ENCODE measurements at places on chromosomes 16 and 17. TPM values are rescaled to one million over a fixed set of nuclear protein-coding genes. Genes with fewer than 3 reads are reported as not detected.
A peak's percentile ranks its signal among the peaks of the same experiment; 100 is the strongest.

TBC1D3H gene
- not detected for total RNA-seq

NUTF2 gene
- 55.8 TPM for total RNA-seq

DNA sequence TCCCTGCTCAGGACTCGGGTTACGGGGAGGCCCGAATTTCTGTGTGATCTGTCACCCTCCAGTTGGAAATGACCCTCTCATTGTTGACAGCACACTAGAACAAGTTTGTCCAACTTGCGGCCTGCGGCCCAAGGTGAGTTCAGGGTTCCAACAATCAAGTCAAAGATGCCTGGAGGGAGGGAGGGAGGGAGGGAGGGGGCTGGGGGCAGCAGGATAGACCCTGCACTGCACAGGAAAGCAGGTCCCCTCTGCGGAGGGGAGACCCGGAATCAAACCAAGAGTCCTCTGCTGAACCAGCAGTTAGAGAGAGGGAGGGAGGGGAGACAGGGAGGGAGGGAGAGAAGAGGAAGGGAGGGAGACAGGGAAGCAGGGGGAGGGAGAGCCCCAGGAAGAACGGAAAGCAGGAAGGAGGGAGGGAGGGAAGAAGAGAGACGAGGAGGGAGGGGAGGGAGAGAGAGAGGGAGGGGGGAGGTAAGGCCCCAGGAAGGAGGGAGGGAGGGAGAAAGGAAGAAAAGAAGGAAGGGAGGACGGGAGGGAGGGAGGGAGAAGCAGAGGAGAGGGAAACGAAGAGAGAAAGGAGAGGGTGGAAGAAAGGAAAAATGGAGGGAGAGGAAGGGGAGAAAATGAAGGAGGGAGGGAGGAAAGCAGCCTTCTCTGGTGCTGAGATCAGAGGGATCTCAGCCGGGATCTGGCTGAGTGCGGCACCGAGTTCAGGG, 96.7 kb upstream of the CDH5 start:
- H3K27ac ChIP-seq, result peak overlapping the region; percentile 58
- H3K36me3 ChIP-seq, result no peaks in the 10 kb centered on the region
- peaks cover 13% of the 10 kb centered on the region for H3K4me1 ChIP-seq

DNA sequence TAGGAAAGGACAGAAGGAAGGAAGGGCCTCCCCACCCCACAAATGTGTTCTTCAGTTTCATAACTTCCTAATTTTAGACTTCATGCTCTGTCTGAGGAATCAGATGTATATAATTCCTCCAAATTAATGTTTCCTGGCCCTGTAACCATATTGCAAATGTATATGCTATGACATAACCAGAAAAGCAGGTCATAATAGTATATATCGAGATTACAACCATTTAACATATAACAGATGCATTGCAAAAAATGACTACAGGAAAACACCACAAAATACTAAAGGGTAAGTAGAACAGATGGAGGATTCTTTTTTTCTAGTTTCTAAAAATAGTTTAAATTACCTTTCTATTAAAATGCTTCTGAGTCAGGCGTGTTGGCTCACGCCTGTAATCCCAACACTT, 3.1 kb upstream of the EXOC7 start:
- DNase-seq, result no peak
- H3K4me1 ChIP-seq, result peaks cover 18% of the 10 kb centered on the region
- no peaks in the 10 kb centered on the region for H3K27me3 ChIP-seq
- no peak overlapping the region for H3K4me3 ChIP-seq
